Right ventricle myocardium superior (tissue), 1 donor: ENCODE measurements at places on chromosomes 7 and 10. TPM values are rescaled to one million over a fixed set of nuclear protein-coding genes. Genes with fewer than 3 reads are reported as not detected.

- no peak for DNase-seq
Measured at GRCh38 chr10:60623627-60624026, 154.7 kb upstream of the CDK1 start.

DNA sequence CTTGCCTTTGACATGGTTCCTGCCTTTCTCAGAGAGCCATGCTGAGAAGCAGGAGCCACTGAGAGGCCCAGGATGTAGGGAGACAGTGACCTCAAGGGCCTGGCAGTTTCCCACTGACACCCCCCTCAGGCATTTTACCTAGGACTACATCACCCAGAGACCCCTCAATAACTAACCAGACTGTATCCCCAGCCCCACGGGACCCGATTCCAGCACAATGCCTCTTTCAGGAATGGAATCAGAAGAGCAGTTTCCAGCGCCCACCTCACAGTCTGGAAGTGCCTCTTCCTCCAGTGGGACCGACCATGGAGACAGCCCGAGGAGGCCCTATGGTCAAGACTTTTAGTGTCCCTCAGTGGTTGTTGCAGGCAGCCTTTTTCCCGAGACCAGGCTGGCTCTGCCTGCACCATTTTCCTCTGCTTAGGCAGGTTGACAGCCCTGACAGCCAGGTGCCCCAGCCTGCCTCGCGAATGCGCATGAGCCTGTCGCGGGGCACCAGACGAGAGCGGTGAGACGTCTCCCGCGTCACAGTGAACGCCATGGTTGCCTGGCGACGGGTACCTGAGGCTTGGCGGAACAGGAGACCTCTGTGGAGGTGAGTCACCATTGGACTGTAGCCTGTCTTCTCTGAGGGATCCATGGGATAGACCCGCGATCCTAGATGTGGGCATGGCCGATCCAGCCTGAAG, 28.4 kb upstream of the ZNF273 start:
- DNase-seq = no peak

DNA sequence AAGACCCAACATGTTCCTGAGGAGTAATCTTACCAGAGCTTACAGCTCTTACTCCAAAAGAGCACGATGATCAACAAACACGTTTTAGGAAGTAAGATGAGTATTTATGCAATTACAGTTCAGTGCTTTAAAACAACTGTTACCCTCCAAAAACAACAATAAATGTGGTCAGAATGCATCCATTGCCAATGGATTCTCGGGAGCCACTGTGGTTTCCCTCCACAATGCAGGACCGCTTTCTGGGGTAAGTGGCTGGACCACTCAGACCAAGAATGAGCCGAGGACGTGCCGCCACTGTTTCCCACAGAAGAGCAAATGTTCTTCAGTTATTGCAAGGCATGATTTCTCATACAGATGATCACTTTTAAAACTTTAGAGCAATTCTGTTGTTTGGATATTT, 232.3 kb upstream of the MKLN1 start:
- DNase-seq = no peak

DNA sequence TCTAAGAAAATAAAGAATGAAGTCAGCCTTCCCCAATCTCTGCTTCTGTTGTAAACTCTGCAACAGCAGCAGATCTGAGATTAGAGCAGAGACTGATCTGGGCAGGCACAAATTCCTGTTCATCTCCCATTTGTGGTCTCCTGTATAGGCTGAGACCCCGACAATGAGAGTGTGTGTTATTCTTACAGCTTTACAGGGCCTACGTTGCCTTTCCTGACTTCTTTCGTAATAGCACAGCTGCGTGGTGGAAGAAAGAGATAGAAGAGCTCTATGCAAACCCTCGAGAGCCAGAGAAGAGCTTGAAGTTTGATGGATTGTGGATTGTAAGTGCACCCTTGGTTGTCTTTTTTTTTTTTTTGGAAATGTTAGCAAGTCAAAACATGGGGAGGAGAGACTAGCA, 72.1 kb downstream of the PRSS58 start:
- DNase-seq = no peak

GRCh38 chr7:134254311-134254710, 62.4 kb downstream of the SLC35B4 start:
- DNase-seq = no peak

- no peak for DNase-seq
Measured at GRCh38 chr10:70634011-70634410, 31.5 kb upstream of the PRF1 start.

GRCh38 chr7:5396542-5396941, 27.1 kb downstream of the TNRC18 start:
- DNase-seq = no peak

DNA sequence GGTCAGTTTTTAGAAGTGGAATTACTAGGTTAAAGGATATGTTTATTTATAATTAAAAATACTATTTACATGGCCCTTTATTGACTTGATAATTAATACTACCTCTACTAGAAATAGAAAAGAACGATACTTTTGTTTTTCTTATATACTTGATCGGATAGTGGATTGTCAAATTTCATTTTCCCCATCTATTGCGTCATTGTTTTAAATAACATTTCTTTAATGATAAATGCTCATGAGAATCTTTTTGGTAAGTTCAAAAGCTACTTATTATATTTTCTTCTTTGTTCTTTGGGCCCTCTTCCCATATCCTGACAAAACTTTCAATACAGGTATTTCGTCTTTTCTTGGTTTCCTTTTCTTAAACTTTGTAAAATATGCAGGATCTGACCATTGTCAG, 392.4 kb downstream of the PHF14 start:
- DNase-seq = no peak

- DNase-seq = no peak
Measured at GRCh38 chr10:18216482-18216881, 76.3 kb downstream of the CACNB2 start.

ANKRD30A gene
- total RNA-seq = not detected

SLC18A3 gene
- total RNA-seq = not detected

PLAU gene
- 7.5 TPM for total RNA-seq

CRYGN gene
- 0.43 TPM for total RNA-seq
